SW480 (cell line): ENCODE measurements at places on chromosomes 7 and 10.
A peak's percentile ranks its signal among the peaks of the same experiment; 100 is the strongest.

- DNase-seq: no peak
Measured at GRCh38 chr7:149727053-149727898, 46.1 kb downstream of the ZNF467 start.

DNA sequence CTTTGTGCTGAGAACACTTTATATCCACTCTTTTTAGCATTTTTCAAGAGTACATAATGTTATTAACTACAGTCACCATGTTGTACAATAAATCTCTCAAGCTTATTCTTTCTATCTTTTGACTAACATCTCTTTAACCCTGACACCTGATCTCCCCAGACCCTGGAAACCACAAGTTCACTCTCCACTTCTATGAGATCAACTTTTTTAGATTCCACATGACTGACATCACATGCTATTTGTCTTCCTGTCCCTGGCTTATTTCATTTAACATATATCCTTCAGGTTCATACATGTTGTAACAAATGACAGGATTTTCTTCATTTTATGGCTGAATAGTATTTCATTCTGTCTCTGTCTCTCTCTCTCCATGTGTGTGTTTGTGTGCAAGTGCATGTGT is 15.5 kb downstream of the SLC13A1 start:
- no peak for DNase-seq

- no peak for DNase-seq
Measured at GRCh38 chr10:65614956-65615565, 1310.8 kb upstream of the LRRTM3 start.

DNA sequence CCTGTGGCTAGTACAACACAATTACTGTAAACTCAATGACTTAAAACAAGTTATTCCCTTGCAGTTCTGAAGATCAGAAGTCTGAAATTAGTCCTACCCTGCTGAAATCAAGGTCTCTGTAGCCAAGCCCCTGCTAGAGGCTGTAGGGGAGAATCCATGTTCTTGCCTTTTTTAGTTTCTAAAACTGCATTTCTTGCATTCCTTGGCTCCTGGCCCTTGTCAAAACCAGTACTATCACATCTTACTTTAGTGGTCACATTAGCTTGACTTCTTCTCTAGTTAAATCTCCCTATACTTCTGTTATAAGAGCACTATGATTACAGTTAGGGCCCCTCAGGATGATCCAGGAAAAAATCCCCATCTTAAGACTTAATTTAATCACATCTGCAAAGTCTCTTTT is 567.0 kb downstream of the GFRA1 start:
- DNase-seq: no peak

DNA sequence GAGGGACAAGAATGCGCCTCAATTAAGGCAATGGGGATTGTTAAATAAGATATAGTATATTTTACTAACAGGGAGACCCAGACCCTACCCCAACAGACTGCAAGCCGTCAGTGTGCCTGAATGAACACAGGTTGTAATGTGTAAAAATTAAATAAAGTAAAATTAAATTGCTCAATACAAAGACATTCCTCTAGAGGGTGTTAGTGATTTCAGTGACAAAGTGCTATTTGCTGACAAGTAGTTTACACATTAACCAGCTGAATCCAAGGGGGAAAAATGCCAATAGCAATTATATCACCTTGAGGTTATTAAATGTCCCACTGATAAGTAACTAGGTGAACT is 110.5 kb downstream of the EBF3 start:
- DNase-seq: peak; percentile 45

- DNase-seq: no peak
Measured at GRCh38 chr7:148807436-148807835, 76.7 kb downstream of the EZH2 start.

- DNase-seq: no peak
Measured at GRCh38 chr7:144776447-144776846, 59.4 kb downstream of the TPK1 start.

GRCh38 chr7:151424799-151425198 is 15.0 kb upstream of the WDR86 start:
- DNase-seq: no peak

DNA sequence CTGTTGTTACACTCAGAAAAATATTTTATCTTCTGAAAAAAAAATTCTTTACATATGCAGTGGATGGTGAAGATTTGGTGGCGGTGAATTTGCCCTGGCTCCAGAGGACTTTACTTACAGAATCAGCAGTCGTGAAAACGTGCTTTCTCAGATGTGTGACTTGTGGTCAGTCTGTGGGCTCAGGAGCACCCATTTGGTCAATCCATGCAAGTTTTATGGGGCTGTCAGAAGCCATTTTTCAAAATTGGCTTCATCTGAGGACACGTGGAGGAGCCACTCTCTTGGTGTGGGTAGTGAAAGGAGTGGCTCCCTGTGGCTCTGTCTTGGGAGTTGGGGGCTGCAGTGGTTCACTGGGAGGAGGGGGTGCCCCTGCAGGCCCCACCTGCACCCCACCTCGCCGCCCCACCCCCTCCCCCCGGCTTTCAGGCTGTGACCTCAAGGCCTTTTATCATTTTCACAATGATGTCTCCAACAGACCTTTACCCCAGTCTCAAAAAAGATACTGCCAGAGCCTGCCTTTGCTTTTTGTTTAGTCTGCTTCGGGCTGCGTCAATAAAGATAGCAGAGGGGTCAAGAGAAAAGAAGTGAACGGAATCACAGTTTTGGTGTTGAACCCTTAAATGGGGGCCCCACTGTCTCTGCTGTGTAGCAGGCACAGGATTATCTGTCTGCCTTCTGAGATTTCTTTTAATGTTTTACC is 137.4 kb downstream of the MGMT start:
- DNase-seq: no peak

DNA sequence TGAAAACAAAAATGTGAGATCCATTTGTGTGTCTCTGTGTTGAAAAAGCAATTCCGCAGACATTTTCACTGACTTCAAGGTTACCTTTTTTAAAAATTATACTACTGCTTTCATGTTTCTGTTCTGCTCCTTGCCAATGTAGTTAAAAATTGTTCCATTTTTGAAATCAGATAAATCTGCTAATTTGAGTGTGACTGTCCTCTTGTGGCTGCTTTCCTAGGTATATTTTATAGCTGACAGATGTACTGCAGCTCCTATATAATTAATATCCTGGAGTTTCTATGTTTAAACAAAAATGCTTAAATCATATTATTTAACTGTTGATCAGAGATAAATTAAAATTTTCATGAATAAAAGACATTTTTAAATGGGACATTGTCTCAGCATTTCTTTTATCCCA is 177.6 kb upstream of the LRRTM3 start:
- no peak for DNase-seq

DNA sequence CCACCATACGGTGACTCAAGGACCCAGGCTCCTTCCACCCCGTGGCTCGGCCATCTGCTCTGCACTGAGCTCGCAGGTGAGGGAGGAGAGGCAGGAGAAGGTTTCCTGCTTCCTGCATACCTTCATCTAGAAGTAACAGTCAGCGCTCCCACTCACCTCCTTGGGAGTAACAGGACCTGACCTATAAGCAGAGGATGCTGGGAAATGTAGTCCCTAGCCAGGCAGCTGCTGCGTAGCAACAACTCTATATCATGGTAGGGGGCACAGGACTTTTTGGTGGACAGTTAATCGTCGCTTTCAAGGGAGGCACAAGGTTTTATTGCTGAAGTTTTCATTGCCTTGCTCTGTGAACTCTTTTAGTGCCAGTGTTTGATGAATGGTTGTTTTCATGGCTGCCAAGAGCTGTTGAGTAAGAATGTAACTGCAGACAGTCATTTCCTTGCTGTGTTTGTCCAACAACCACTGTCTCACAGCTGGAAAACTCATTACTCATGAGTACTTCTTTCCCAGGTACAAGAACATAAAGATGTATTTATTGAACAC is 10.2 kb upstream of the ZFYVE27 start:
- DNase-seq: no peak

DNA sequence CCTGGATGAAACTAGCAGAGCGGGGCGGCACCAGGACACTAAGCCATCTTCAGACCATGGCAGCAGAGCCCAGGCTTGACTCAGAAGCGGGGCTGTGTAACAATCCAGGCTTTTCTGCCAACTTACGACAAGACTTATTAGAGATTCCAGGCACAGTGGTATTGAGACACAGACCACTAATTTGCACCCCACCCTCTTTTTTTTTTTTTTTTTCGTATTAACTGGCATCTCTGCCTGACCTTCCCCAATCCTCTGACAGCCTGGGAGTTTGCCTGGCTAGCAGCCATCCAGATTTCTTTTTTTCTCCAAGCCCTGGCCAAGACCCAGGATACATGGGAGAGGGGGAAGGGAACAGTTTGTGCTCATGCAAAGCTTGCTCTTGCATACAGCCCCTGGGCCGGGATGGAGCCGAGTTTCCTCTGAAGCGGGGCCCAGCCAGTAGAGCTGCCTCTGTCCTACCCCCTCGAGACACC is 182.4 kb downstream of the PLXNA4 start:
- DNase-seq: no peak

GRCh38 chr7:102272075-102272916 is 14.4 kb upstream of the SH2B2 start:
- DNase-seq: peak; percentile 87
